Daoy (cell line): ENCODE measurements at places on chromosomes 16 and 17.

GRCh38 chr17:14317383-14317782, 16.5 kb downstream of the HS3ST3B1 start:
- DNase-seq, result no peak

DNA sequence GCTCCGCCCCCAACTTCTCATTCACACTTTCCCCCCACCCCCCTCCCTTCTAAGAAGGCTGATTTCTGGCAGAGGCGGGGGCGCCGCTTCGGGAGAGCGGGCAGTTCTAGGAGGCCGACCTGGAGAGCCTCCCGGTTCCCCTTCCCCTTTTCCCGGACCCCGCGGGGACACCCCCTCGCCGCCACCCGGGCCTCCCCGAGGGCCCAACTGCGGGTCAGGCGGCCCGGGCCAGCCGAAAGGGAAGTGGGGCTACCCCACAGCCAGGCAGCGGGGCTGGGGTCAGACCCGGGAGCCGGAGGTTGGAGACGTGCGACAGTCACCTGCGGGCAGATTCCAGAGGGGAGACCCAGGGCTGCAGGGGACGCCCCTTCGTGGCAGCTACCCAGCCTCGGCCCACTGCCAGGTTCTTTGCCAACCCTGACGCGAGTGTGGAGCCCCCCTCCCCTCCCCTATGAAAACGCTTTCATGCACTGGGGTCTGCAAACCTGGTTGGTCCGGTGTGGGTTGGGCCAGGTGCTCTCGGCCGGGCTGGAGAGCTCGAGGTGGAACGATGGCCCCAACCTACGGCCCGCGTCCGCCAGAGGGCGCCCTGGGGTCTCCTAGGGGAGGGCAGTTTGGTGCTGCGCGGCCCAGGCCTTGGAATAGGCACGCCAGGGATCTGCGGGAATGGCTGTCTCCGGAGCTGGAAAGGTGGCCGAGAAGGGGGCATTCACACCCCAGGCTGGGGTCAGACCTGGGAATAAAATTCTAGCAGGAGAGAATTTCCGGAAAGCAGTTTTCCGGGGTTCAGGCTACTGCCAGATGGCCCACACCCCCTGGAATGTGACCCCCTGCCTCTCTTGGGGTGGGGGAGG, 721 bp upstream of the SOCS3 start:
- DNase-seq, result peak; percentile 94

DNA sequence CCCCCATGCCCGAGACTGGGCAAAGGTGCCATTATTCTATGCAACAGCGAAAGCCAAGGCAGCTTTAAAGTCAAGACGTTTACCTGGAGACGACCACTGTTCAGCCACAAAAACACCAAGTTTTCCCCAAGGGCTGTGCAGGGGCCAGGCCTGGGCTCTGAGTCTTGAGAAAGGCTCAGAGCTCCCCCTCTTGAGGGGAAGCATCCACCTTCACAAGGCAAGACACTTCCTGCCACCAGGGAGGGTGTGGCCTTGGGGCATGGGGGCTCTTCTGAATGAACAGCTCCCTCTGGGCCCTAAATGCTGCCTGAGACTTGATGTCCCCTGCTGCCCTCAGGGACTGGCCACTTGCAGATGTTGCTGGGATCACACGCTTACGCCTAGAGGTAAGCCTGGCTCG, 26.5 kb downstream of the PDIA2 start:
- no peak for DNase-seq

DNA sequence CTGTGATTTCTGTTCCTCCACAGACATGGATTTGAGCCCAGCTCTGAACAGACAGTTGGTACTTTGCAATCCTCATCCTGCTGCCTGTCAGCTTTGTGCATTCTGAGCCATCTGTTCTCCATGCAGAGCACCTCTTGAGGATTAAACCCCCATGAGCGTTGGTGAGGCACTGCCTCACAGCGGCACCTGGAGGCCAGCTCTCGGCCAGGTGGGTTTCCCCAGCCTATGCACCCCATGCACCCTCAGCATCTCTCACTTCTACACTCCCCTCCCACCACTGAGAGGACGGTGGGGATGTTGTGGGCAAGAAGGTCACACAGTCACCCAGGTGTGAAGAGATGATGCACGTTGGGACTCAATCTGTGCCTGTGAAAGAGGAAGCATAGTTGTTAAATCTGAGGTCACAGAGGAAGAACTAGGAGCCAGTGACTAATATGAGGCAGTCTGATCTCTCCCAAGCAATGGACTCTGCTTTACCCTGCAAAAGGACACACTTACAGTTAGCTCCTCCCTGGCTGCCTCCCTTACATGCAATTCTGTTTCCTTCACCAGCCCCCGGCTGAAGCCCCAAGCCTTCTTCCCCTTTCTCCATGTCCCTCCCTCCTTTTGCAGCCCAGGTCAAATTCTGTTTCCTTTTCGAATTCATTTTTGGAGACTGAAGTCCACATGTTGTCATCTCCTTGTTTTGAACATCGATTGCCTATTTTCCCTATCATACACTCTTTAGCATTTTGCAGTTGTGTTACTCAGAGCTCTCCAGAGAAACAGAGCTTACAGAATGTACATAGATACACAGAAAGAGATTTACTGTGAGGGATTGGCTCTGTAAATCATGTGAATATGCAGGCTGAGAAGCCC, 58.5 kb downstream of the HS3ST3B1 start:
- no peak for DNase-seq

GRCh38 chr17:58783380-58783779, 27.7 kb downstream of the PPM1E start:
- no peak for DNase-seq
